ENCODE measurements at places on chromosomes 2 and 18. TPM values are rescaled to one million over a fixed set of nuclear protein-coding genes. Genes with fewer than 3 reads are reported as not detected.

MERTK gene
- total RNA-seq: 0.63 TPM

DNA sequence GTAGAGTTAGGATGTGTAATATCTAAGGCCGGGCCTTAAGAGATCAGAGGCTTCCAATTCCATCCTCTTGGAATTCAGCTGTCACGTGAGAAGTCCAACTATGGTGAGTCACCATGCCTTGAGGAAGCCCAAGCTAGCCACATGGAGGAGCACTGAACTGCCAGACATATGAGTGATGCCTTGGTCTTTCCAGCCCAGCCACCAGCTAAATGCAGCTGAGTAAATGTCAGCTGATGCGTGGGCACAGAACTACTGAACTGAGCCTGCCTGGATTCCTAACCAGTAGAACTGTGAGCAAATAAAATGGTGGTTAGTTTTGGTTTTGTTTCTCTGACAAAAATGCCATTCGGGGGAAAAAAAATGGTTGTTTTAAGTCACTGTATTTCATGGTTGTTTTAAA, 153.7 kb upstream of the SERTAD2 start:
- H3K36me3 ChIP-seq: no peaks in the 10 kb centered on the region
- peak overlapping the region; percentile 15 for H3K4me3 ChIP-seq
- DNase-seq: peak; percentile 71
- H3K4me1 ChIP-seq: peaks cover 27% of the 10 kb centered on the region

- no peak overlapping the region for H3K27ac ChIP-seq
- DNase-seq: no peak
- peaks cover 6% of the 10 kb centered on the region for H3K27me3 ChIP-seq
- H3K4me1 ChIP-seq: no peaks in the 10 kb centered on the region
- H3K36me3 ChIP-seq: peaks cover 3% of the 10 kb centered on the region
- no peak overlapping the region for H3K4me3 ChIP-seq
Measured at GRCh38 chr2:12223732-12224131, 477.3 kb downstream of the LPIN1 start.

DNA sequence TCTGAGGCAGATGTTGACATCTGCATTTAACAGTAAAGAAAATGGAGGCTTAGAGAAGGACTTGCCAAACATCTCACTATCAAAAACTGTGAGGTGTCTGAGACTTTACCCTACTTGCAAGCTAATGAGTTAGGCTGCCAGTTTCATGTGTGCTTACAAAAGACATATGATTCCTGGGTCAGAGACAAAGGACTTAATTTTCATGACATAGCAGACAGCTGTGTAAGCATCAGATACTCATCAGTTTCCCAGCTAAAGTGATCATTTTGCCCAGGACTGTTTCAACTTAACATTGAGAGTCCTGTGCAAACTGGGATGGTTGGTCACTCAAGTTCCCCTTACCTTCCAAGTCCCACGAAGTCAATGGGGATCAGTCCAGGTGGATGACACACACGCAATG, 18.9 kb upstream of the DAPL1 start:
- H3K4me1 ChIP-seq: no peaks in the 10 kb centered on the region
- H3K36me3 ChIP-seq: no peaks in the 10 kb centered on the region
- H3K4me3 ChIP-seq: no peak overlapping the region
- no peak for DNase-seq

- H3K4me3 ChIP-seq: no peak overlapping the region
- H3K36me3 ChIP-seq: peaks cover 59% of the 10 kb centered on the region
- H3K4me1 ChIP-seq: peaks cover 13% of the 10 kb centered on the region
- DNase-seq: no peak
Measured at GRCh38 chr2:238444242-238444641, 17.5 kb downstream of the ASB1 start.

GRCh38 chr2:72129681-72130340, 17.9 kb downstream of the CYP26B1 start:
- no peak overlapping the region for H3K27ac ChIP-seq
- no peaks in the 10 kb centered on the region for H3K4me1 ChIP-seq
- no peaks in the 10 kb centered on the region for H3K36me3 ChIP-seq
- DNase-seq: no peak
- H3K4me3 ChIP-seq: no peak overlapping the region
- no peaks in the 10 kb centered on the region for H3K27me3 ChIP-seq

GRCh38 chr2:148614014-148614321, 30.6 kb upstream of the EPC2 start:
- H3K27me3 ChIP-seq: no peaks in the 10 kb centered on the region
- DNase-seq: no peak
- H3K4me3 ChIP-seq: peak overlapping the region; percentile 32
- H3K36me3 ChIP-seq: peaks cover 3% of the 10 kb centered on the region
- H3K4me1 ChIP-seq: peaks cover 13% of the 10 kb centered on the region
- peak overlapping the region; percentile 62 for H3K27ac ChIP-seq

Data from activated CD4-positive, alpha-beta T cell treated with anti-CD3 and anti-CD28 coated beads, Interleukin-2, amount 10 ng/mL, durations not matched to agents 24 days and 14 days (primary cell).